Kidney capillary endothelial cell (primary cell): ENCODE measurements at places on chromosomes 13 and 19.

DNA sequence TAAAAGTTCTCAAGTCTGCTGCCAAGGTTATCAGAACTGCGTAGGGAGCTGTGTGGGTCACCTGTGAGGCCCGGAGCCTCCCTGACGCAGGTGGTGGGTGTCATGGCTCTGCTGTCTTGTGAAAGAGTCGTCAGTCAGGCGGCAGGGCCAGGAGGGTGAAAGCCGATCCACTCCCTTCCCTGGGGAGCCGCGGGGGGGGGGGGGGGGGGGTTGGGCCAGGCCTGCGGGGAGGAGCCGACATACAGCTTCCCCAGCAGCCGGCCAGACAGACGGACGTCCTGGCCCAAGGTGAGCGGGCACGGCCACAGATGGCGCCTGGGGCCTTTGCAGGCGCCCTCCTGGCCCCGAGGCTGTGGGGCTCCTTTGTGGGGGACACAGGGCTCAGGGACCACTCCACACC is 12.4 kb downstream of the SBNO2 start:
- no peak for DNase-seq

DNA sequence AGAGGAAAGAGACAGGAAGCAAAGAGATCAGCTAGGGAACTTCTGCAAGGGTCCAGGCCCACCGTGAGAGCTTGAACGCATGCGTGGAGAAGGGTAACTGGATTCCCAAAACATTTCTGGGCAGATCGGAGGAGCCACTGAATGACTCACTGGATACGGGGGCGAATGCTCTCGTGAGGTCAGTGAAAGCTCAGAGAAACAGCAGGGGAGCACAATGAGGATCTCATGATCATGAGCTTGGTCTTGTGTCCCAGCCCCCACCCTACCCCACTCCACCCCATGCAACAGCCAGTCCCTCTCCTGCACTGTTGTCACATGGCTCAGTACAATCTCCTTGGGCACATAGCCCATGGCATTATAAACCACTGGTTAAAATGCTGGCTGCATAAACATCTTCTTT is 40.6 kb downstream of the DCLK1 start:
- DNase-seq = no peak

GRCh38 chr13:50990065-50990817 is 80.7 kb downstream of the RNASEH2B start:
- no peak for DNase-seq

GRCh38 chr19:5561559-5561958 is 6.2 kb downstream of the TINCR start:
- DNase-seq = no peak

DNA sequence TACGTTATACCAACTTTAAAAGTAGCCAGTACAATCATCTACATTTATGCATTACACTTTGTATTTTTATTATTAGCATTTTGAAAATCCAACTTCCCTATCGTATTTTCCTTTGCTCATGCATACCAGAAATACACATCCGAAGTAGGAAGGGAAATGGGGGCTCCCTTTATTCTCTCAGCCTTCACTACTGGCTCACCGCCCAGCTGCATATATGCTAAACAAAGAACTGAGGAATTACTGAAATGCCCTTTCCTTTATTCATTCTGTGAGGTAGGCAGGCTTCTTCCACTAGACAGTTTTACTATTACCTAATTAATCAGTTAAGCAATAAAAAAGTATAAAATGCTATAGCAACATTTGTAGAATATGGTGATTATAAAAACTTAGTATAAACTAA is 291.6 kb downstream of the KLF12 start:
- no peak for DNase-seq

DNA sequence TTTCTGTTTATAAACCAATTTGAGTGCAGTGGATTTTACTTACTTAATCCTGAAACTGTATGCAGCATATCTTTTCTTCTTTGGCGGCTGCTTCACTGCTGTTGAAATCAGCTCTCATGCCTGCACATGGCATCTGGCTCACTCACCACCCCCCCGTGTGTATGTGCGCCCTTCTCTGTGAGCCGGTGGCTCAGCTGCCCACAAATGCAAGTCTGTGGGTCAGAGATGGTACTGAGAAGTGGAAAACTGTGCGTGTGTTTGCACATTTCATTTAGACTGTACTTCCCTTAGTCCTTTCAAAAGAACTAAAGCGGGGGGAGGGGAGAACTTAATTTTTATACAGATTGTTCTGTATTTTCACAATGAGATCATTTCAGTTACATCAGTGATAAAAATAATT is 307.6 kb downstream of the SHISA2 start:
- no peak for DNase-seq

DNA sequence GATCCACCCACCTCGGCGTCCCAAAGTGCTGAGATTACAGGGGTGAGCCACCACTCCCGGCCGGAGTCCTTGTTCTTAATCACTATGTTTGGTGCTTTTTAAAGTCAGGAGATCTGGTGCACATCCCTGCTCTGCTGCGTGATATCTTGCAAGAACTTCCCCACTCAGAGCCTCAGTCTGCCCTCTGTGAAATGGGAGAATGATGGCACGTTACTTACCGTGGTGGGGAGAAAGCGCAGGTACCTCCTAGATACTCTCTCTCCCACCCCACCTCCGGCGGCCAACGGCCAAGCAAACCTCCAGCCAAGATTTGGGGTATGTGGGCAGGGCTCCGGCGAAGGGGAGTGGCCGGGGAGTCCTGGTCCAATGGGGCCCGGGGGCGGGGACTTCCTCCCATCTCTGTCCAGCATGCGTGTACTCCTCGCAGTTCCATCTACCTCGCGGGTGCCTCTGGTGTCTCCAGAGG is at the start of gene RYR1:
TSS of gene RYR1 (plus strand) at position 424 of the 466 bp plus-strand sequence. CDS start 139 bp downstream, outside the sequence.
- no peak for DNase-seq

GRCh38 chr19:3369337-3370213 is 3.2 kb downstream of the NFIC start:
- no peak for DNase-seq
